ENCODE measurements at places on chromosomes 5 and 9.

DNA sequence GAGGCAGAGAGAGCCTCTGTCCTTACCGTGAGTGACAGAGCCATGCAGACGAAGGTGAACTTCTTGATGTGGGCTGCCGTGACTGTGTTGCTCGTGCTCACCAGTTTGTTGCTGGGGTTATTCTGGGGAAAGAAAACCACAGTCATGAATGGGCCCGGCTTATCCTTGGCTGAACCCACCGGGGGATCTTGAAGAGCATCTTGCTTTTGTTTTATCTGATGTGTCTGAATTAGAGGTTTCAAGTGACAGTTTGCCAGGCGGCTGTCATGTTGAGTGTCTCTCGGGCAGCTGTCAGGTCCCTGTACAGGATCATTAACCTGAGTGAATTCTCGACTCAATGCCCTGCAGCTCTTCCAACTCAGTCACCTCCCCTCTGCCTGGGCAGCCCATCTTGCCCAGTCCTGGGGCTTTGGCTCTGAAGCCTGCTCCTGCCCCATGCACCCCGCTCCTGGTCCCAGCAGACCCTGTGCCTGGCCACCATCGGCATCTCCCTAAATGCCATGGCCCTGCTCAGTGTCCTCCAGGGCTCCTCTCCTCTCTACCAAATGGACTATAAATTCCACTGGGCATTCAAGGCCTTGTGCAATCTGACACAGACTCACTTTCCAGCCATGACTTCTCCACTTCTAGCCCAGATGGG lies 77.4 kb downstream of the OTULIN start:
- no peak for DNase-seq

DNA sequence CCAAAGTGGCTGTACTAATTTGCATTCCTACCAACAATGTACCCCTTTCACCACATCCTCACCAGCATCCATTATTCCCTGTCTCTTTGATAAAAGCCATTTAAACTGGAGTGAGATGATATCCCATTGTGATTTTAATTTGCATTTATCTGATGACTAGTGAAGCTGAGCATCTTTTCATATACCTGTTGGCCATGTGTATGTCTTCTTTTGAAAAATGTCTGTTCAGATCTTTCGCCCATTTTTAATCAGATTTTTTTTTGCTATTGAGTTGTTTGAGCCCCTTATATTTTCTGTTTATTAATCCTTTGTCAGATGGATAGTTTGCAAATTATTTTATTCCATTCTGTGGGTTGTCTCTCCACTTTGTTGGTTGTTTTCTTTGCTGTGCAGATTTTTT lies 121.0 kb upstream of the LRRTM2 start:
- no peak for DNase-seq

GRCh38 chr5:50576265-50576664 lies 90.2 kb upstream of the PARP8 start:
- no peak for DNase-seq

DNA sequence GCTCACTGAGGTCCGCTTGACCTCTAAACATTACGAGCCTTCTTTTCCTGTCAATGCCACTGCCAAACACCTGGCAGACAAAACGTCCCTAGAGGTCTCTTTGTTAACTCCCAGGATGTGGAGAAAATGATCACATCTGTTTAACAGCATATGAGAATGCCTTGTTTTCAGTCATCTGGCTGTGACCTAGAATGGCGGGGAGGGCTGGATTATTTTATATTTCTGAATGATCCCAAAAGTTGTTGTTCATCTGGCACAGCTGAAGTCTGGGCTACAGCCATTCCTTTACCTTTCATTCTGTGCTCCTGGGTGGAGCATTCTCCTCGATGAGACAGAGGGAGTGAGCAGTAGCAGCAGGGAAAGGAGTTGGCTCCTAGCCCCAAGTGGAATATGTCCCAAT lies 138.2 kb downstream of the PRDM6 start:
- no peak for DNase-seq

GRCh38 chr9:135077497-135078200 lies 9.8 kb upstream of the OLFM1 start:
- peak; percentile 15 for DNase-seq

DNA sequence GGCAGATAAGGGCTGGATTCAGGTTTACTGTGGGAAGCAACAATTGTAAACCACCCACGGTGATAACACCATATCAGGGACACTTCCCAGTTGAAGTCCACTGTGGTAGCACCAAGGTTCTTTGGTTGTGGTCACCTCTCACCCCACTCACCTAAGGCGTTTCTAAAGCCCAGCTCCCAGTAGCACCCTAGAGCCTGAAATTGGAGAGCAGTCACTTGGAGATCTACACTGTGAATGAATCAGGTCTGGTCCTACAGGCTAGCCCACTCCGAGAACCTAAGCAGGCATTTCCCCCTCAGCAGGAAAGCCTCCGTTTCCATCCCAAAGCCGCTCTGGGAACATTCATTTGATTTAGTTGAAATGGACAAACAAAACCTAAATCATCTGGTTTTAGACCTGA lies 191.3 kb downstream of the TTC39B start:
- no peak for DNase-seq

DNA sequence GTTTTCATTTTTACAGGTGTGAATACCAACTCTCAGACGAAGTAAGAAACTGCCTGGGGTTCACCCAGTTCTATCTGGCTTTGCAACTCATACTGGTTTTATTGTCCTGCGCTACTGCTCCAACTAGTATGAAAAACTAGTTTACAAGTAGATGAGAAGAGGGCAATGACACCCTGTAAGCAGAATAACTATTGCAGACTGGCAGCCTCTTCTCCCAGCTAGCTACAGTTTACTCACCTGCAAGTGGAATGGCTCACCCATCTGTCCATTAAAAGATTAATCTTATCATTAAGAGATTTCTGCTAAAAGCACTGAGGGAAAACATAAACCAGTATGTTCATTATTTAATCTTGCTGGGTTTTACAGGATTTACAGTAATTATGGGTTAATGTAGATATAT lies 113.4 kb downstream of the FRMD3 start:
- no peak for DNase-seq

GRCh38 chr5:9351546-9351945 lies 194.3 kb downstream of the SEMA5A start:
- DNase-seq = no peak

- DNase-seq = no peak
These were observed 730 bp upstream of the GZMA start for GRCh38 chr5:55101556-55102276.

GRCh38 chr5:127694518-127695171 lies 8.5 kb upstream of the CCDC192 start:
- no peak for DNase-seq

DNA sequence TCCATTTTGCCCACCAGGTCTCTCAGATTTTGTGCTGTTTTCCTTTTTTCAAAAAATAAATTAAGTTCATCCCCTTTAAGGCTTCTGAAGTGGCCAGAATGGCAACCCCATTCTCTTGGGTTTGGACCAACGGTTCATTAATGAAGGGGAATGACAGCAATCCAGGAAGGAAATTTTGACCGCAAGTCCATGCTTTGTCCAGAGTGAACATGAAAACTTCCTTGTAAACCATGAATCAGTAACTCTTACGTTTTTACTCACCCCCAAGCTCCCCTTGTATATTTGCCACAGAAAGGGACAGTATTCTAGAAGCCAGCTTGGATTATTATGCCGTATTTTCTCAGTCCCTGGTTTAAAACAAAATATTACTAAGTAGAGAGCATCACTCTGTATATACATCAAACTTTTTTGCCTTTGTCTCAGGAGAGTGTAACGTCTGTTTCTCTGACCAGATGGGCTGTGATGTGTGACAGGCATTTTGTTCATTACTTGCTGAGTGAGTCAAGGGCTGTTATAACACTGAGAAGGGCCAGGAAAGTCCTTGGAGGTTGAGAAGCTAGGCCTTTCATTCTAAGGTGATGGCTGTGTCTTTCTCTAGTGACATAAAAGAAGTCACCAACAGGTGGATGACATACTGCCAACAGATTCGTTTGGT lies 148.2 kb downstream of the SMARCA2 start:
- DNase-seq = no peak

DNA sequence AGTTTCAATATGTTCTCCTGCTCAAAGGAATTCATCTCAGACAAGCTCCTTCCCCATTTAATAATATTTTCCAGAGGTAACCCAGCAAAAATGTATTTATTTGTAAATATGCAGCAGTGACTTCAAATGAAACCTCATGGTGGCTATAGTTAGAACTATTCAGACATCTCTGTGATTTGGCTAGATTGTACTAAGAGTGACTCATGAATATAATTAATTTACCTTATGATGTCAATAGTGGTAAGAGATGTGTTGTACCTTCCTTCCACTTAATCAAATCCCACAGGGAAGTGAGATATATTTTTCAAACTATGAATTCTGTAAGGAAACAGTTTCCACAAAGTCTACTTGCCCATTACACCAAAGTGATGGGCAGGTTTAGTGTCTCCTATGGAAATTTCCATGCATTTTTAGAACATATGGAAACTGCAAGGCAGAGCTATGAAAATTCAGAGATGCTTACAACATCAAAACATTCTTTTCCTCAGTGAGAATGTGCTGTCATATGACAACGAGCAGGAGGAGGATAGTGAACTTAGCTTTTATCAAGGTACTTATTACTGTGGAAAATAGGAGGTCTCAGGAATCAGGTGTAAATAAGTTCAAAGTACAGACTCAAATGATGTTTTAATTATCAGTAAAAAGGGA lies 34.0 kb upstream of the SPDL1 start:
- no peak for DNase-seq

DNA sequence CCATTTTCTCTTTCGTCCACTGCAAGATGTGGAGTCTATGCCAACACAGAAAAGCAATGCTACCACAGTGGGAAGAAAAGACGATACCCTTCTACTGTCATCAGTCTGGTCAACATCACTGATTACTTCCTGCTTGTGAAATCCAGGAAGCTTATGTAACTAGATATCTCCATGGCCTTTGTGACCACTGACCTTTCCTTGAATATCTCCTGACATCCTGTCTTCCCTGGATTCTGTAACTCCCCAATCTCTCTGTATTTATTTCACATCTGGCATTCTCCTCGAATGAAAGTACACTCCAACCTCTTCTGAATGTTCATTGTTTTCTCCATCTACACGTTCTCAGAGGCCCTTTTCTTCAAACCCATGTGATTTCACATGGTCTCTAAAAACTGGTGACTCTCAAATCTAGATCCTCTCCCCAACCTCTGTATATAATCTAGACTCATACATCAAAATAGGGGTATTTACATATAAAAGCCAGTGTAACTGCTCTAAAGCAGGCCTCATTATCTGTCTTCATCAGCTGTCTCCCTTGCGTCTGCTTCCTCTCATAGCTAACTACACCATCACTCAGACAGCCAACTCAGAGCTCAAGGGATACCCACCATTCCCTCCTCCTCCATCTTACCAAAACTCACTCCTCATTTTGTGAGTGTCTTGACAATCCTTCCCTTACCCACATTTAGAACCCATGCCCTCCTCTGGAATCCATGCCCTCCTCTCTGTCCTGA lies 156.8 kb downstream of the SEMA5A start:
- DNase-seq = no peak

GRCh38 chr5:175252234-175252805 lies 191.7 kb downstream of the DRD1 start:
- DNase-seq = peak; percentile 44

GRCh38 chr5:141881886-141882285 lies 3.7 kb upstream of the PCDH1 start:
- DNase-seq = no peak

- DNase-seq = no peak
These were observed 4.7 kb downstream of the TNFSF8 start for GRCh38 chr9:114925672-114926071.

DNA sequence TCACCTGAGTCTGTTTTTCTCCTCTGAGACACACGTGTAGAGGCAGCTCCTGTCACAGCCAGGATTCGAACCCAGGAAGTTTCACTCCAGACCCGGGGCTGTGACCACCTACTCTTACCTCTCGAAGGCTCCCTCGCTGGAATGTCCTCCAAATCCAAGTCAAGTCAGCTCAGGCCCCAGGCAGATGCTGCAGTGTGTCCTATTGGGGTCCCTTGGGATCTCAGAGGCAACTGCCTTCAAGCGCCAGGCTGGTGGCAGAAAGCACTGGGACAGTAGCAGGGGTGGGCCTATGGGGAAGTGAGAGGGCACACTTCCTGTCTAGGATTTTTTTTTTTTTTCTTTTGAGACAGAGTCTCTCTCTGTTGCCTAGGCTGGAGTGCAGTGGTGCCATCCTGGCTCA lies 762 bp upstream of the ST6GALNAC4 start:
- no peak for DNase-seq

- DNase-seq = no peak
These were observed 212.4 kb downstream of the TRIM32 start for GRCh38 chr9:116899337-116900006.

DNA sequence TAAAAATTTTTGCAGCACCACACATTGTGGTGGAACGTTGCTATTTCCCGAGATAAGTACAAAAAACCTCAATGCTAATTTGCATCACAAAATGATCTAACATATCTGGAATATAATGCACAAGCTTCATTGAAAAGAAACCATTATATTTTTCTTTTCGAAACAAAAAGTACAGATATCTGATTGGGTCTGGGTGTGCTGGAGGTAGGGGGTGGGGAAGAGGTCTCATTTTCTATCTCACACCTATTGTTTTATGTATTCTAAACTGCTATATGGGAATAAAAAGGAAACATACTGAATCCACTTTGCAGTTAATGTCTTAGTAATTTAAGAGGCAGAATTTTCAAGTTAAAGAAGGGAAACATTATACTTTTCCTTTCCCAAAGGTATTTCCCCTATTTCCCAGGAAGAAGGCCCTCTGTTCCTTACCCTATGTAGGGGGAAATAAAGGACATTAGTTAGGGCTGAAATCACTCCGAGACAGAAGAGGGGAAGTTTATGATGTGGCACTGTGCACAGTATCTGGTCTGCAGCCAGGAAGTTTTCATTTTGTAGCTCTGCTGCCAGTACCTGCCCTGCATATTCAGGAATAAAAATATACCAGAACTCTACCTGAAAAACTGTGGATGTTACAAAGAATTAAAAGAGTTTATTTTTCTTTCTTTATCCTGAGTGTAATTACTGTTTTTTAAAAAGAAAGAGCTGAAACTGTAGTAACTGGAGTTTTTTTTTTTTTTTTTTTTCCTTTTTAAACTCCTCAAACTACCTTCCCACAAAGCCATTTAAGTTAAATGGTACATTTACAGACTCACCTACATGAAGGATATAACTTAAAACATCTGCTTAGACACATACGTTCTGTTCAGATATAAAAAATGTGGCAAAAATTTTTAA lies 7.4 kb downstream of the MEF2C start:
- DNase-seq = no peak

- DNase-seq = no peak
These were observed 39.3 kb downstream of the RNF145 start for GRCh38 chr5:159170021-159170420.

- no peak for DNase-seq
These were observed 1.7 kb downstream of the CAMK4 start for GRCh38 chr5:111225926-111226325.

DNA sequence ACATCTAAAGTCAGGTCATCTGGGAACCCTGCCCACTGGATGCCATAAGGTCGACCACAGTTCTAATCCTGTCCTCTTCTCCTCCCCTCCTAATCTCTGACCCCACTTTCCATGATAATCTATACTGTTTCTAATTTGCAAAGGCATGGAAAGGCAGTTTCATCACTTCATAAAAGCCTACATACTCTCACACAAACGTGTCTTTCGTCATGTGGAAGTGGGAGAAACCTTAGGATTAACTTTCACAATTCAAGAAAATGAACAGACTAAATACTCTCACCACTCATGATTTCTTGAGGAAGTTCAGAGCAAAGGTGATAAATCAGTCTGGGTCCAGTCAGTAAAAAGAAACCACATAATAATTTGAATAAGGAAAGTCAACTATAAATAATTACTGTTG lies 5.5 kb downstream of the FANCC start:
- no peak for DNase-seq
